Stimulated activated CD8-positive, alpha-beta memory T cell treated with anti-CD3 and anti-CD28 coated beads, Interleukin-7, amount 100 ng/mL, for 48 hours (primary cell): ENCODE measurements at places on chromosomes 1 and 21.

DNA sequence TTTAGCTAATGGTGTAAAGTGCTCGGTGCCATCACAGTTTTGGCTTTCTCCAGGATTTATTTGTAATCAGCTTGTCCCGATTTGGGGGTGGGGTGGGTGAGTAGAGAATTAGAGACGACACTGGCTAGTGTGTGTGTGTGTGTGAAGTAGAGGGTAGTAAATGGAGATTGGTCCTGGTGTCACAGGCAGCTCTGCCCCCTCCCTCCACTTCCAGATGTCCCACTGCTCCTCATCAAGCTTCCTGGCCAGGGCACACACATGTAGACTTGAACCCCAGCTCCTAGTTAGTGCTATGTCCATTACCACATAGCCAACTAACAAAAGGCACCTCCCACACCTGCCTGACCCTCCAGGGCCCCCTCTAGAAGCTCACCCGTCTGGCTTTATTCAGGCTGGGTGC is 3.2 kb downstream of the TRNP1 start:
- no peak for DNase-seq

- DNase-seq, result no peak
These were observed 52.2 kb downstream of the CAPZB start for GRCh38 chr1:19432943-19433718.

GRCh38 chr1:155075535-155075934 is 3.1 kb upstream of the EFNA3 start:
- no peak for DNase-seq

DNA sequence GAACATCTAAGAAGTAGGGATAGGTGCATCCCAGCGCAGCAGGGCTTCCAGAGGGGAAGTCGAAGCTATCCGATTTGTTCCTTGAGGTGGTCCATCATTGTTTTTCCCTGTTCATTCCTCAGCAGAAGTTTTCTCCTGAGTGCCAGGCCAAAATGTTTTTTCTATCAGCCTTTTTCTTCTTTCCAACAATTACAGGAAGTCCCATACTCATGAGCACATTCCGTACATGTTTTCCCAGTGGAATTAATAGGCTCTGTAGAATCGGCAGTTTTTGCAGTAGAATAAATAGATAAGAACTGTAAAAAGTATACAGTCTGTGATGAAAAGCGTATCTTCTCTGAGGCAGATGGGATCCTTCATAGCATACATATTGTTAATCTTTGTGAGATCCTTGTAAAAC is 24.8 kb downstream of the CD101 start:
- no peak for DNase-seq

DNA sequence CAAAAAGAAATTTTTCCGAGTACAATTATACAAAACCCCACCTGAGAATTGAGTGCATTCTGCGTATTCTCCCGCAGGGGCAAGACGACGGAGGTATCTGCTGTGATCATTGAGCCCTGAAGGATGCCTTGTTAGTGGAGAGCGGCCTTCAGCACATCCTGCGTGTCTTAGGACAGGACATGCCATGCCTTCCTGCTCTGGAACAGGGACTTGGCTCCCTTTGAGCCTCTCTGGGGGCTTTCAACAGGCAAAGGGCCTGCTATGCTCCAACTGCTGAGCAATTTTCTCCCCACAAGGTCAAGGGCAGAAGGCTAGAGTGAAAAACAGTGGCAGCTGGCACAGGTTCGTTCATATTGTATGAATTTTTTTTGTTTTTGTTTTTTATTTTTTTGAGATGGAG is 52.4 kb downstream of the TOR1AIP2 start:
- no peak for DNase-seq

DNA sequence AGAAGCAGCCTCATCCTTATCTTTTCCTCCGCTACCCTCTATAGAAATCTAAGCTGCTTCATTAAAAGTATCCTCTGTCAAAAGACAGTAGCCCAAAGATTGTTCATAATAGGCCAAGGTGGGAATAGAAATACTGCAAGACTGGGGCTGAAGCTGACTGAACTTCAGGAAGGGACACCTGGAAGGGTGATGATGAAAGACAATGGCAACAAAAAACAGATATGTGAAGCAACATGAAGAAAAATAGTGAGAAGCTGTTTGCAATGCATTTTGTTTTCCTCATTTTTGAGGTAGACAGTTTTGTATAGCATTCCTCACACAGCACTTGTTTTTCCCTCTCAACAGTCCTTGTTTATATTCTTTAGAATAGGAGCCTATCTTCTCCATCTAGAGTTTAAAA is 16.9 kb downstream of the DCAF8 start:
- DNase-seq, result no peak

DNA sequence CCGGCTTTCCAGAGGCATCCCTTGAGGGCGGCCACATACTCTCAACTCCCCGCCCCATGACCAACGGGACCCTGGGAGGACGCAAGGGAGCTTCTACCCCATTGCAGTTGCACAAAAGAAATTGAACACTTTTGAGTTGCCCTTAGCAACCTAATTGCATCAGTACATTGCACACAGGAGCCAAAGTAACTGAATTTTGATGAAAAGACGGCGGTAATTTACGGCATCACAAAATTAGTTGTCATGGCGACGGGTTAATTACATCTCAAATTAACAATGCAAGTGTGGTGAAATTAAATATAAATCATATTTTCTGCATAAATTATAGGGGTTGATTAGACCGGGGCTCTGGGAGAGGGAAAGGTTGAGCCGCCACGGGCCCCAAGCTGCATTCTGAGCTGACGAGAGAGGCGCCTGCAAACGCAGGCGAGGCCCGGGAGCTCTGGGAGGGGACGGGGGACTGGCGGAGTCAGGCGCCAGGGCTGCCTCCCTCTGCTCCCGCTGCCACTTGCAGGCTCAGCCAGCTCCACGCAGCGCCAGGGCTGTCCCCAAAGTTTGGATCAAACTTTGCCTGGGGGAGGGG is 61.4 kb downstream of the CASZ1 start:
- DNase-seq, result no peak

GRCh38 chr1:181013144-181013543 is 9.5 kb downstream of the STX6 start:
- no peak for DNase-seq

GRCh38 chr1:165371588-165372225 is 15.2 kb upstream of the LMX1A start:
- no peak for DNase-seq
